ENCODE measurements at places on chromosomes 5 and 9.

DNA sequence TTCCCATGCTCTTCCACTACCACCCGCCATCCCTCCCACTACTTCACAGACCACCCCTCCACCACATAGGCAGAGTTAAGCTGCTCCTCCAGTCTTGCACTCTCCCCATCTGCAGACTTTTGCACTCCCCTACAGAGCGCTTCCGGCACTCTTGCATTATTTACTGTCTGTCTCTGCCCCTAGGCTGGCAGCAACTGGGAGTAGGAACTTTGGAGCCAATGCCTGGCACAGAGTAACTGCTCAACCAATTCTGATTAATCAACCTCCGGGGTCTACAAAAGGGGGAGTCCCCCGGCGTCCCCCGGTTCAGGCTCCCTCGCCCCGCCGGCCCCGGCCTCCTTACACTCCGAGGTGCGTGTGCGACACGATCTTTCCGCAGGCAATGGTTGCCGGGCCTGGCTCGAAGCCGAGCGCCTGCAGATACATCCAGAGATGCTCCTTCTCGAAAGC is 498 bp downstream of the HAUS6 start:
- no peak overlapping the region for H3K27ac ChIP-seq
- peaks cover 4% of the 10 kb centered on the region for H3K4me1 ChIP-seq
- no peak for DNase-seq
- no peaks in the 10 kb centered on the region for H3K27me3 ChIP-seq

GRCh38 chr5:169083394-169084018 is 217.4 kb downstream of the SLIT3 start:
- H3K4me3 ChIP-seq = no peak overlapping the region
- DNase-seq = no peak
- H3K27me3 ChIP-seq = peaks cover 3% of the 10 kb centered on the region
- H3K27ac ChIP-seq = no peak overlapping the region
- no peaks in the 10 kb centered on the region for H3K4me1 ChIP-seq
- H3K36me3 ChIP-seq = no peaks in the 10 kb centered on the region

GRCh38 chr9:124723352-124723751 is 47.8 kb downstream of the NR6A1 start:
- H3K27me3 ChIP-seq = no peaks in the 10 kb centered on the region
- H3K4me3 ChIP-seq = no peak overlapping the region
- peaks cover 7% of the 10 kb centered on the region for H3K4me1 ChIP-seq
- H3K27ac ChIP-seq = no peak overlapping the region
- no peaks in the 10 kb centered on the region for H3K36me3 ChIP-seq

DNA sequence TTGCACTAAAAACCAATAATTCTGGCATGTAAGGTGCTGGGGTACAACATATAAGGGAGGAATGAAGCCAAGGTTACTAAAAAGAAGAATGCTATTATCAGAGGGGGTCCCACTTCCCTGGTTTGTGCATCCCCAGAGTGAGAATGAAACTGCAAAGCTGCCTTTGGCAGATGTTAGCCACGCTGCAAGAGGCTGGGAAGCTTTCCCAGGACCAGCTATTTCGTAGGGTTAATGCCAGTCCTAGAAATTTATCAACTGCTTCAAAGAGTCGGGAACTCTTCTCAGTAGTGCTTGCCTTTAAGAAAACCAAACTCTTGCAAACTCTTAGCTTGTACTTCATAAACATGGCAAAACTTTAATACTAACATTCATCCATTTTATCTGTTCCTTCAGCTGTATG is 87.5 kb upstream of the NR5A1 start:
- peak overlapping the region; percentile 55 for H3K4me3 ChIP-seq
- no peak for DNase-seq
- peaks cover 21% of the 10 kb centered on the region for H3K4me1 ChIP-seq
- no peaks in the 10 kb centered on the region for H3K36me3 ChIP-seq
- peak overlapping the region; percentile 71 for H3K27ac ChIP-seq
- no peaks in the 10 kb centered on the region for H3K27me3 ChIP-seq

GRCh38 chr9:93147632-93148031 is 13.6 kb upstream of the NINJ1 start:
- H3K4me3 ChIP-seq = no peak overlapping the region
- peaks cover 8% of the 10 kb centered on the region for H3K27me3 ChIP-seq
- DNase-seq = no peak
- H3K36me3 ChIP-seq = no peaks in the 10 kb centered on the region
- H3K4me1 ChIP-seq = no peaks in the 10 kb centered on the region

DNA sequence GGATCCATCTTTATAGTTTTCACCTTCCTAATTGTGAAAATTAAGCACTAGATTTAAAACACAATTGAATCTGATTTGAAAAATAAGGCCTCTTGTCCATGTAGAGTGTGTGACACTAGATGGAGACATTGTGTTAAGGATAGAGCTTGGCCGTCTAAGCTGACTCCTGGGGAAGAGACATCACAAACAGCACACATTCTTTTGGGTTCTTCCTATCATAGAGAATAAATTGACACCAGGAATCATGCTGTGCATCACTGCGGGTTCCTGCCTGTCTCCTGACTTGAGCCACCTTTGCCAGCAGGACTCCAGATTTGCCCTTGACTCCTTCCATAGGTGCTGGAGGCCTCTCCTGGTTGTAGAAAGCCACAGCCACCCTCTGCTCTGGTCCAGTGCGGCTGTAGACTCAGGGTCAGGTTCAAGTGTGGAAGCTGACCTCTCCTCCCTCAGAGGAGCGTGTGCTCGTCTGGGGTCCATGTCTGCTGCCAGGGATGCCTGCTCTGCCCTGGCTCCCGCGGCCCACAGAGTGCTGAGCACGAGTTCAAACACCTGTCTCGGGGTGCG is 11.2 kb downstream of the ROPN1L start:
- no peak overlapping the region for H3K27ac ChIP-seq
- H3K36me3 ChIP-seq = no peaks in the 10 kb centered on the region

- no peak overlapping the region for H3K4me3 ChIP-seq
- no peaks in the 10 kb centered on the region for H3K4me1 ChIP-seq
- H3K36me3 ChIP-seq = no peaks in the 10 kb centered on the region
- no peaks in the 10 kb centered on the region for H3K27me3 ChIP-seq
- no peak overlapping the region for H3K27ac ChIP-seq
- DNase-seq = no peak
Measured at GRCh38 chr5:137252512-137252911, 246.6 kb downstream of the SPOCK1 start.
